ENCODE measurements at places on chromosomes 2 and 18. TPM values are rescaled to one million over a fixed set of nuclear protein-coding genes. Genes with fewer than 3 reads are reported as not detected.

- H3K4me3 ChIP-seq = no peak overlapping the region
- H3K4me1 ChIP-seq = no peaks in the 10 kb centered on the region
- no peaks in the 10 kb centered on the region for H3K27me3 ChIP-seq
- H3K36me3 ChIP-seq = peaks cover 42% of the 10 kb centered on the region
- H3K27ac ChIP-seq = no peak overlapping the region
These were observed 30.5 kb upstream of the ARMC9 start for GRCh38 chr2:231167745-231168459.

The CAPG gene
- 611 TPM for total RNA-seq

DNA sequence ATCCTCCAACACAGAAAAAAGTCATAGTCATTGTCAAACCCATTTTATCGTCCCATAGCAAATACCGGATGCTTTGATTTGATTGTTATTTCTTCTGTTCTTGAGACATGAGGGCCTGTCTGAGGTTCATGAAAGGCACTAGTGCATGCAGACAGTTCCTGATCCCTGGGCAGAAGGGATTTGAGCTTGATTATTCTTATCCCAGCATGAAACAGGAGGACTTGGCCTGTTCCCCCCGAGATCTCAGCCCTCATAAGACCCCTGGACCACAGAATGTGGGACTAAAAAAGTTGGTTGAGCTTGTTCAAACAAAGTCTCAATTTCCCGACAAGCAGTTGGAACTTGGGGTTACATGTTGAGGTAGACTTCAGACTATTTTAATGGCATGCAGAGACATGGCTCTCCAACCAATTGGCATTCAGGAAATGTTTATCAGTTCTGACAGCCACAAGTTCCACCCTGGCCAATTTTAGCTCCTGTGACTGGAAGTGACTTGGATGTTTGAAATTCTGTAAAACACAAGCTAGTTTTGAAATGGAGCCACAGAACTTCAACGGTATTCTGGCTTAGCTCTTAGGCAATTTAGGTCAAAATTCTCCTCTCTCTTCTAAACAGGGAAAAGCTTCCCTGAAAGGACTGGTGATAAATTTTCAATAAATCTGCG lies 366.9 kb upstream of the SLC14A2 start:
- H3K36me3 ChIP-seq = no peaks in the 10 kb centered on the region
- H3K27ac ChIP-seq = peak overlapping the region; percentile 81
- no peak overlapping the region for H3K4me3 ChIP-seq
- DNase-seq = no peak
- no peaks in the 10 kb centered on the region for H3K27me3 ChIP-seq

DNA sequence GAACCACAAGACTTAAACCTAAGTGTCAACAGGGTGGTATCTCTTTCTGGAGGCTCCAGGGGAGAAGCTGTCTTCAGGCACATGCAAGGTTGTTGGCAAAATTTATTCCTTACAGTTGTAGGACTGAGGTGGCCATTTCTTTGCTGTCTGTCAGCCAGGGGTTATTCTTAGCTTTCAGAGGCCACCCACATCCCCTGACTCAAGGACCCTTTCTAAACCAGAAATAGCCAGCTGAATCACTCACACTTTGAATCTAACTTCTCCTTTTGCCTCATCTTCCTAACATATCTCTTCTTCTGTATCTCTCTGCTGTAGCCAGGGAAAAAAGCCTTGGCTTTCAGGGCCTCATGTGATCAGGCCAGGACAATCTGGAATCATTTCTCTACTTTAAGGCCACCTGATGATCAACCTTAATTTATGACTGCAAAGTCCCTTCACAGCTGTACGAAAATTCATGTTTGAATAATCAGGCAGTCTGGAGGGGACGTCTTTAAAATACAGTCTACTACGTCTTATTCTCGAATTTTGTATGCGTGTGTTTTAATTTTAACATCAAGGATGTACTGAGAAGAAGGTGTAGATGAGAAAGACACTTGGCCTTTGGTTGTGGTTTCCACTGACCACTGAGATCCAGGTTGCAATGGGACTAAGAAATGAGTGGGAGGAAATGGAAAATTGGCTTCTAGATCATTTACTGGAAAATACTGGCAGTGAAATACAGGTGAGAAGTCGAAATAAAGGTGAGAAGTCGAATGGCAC lies 90.4 kb downstream of the DOCK10 start:
- no peak for DNase-seq
- no peaks in the 10 kb centered on the region for H3K27me3 ChIP-seq
- no peaks in the 10 kb centered on the region for H3K36me3 ChIP-seq
- H3K27ac ChIP-seq = no peak overlapping the region
- no peaks in the 10 kb centered on the region for H3K4me1 ChIP-seq

The CCDC74B gene
- 13.6 TPM for total RNA-seq

DNA sequence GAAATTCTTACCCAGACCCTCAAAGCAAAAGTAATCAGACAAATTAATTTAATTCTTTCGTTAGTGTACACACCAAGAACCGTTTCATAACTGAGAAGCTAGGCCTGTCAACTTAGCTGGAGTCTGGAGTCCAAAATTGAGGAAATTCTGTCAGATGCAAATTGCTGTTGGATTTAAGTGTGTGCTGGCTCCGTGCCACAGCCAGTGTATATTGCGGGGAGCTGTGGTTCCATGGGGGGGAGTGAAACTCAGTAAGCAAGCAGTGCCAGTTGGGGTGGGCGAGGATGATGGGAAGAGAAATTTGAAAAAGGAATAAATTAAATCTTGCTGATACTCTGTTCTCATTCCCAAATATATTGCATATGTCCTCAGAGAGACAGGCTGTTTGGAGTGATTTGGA lies 4.0 kb downstream of the ARPC2 start:
- no peaks in the 10 kb centered on the region for H3K27me3 ChIP-seq
- peaks cover 38% of the 10 kb centered on the region for H3K36me3 ChIP-seq
- H3K4me1 ChIP-seq = peaks cover 67% of the 10 kb centered on the region
- peak overlapping the region; percentile 10 for H3K27ac ChIP-seq
- no peak overlapping the region for H3K4me3 ChIP-seq

The UGT1A6 gene
- 0.31 TPM for total RNA-seq

DNA sequence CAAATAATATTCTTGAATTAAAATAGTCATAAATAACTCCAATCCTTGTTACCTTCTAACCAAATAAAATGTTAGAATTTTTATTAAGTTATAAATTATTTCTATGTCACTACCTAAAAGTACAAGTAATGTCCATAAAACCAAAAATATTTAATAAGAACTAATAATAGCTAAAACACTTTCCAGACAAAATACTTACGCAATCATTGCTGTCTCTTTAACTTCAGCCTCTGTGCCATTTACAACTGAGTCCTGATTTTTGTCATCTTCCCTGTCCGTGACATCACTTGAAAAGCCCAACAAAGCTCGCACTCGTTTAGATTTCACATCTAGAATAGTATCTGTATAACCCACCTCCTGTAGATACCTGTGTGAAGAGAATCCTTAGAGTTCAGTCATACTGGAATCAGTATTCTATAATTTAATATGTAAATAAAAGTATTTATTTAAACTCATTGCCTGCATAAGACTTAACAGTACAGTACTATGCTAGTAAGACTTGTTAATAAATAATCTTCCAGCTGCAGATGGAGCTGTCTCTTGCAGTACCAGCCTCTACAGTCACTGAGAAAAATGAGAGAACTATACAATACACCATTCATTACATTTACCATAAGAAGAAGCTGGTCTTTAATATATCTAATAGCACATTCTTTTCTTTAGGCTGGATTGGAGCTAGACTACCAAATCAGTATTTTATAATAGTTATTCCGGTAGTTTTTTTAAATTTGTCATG lies 63.8 kb downstream of the STRN start:
- H3K36me3 ChIP-seq = no peaks in the 10 kb centered on the region
- no peak overlapping the region for H3K4me3 ChIP-seq
- DNase-seq = no peak
- no peaks in the 10 kb centered on the region for H3K27me3 ChIP-seq

DNA sequence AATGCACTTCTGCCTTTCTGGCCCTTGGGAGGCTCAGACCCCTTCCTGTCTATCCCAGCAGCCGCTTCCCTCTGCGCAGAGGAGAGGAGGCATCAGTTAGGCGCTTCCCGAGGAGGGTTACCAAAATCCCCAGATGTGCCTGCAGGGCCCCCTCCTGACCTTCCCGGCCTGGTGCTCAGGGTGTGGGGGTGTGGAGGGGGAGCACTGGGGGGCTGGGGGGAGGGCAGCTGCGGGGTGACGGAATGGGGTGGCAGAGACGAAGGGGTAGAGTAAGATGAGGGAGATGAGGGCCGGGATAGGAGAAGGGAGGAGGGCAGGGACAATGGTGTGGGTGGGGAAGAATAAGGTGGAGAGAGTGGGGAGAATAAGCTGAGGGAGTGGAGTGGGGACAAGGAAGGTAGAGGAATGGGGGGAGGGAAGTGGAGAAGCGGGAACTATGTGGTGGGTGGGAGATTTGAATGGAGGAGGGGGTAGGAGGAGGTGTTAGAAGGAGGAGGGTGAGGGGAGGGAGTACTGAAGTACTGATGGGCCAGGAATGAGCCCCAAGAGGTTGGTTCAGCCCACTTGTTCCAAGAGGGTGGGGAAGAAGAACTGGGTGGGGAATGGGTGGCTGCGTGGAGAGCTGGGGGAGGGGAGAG lies 6.5 kb upstream of the ZAP70 start:
- no peaks in the 10 kb centered on the region for H3K4me1 ChIP-seq
- no peak for DNase-seq
- no peaks in the 10 kb centered on the region for H3K36me3 ChIP-seq
- H3K4me3 ChIP-seq = no peak overlapping the region
- H3K27me3 ChIP-seq = no peaks in the 10 kb centered on the region

DNA sequence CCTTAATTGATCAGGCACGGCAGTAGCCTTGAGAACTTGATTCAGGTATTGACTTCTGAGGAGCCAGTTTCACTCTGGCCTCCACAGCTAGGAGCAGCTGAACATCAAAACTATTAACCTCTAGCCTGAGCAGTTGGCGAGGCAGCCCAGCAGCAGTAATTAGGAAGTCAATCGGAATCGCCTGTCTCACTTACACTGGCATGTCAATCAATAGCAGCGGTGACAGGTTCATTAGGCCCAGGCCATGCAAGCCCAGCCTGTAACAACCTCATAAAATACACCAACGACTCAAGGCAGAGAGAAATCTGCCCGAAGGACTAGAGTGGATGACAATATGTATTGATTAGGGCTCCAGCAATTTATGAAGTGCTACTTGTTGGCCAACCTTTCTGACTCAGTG lies 255.4 kb upstream of the SKOR2 start:
- no peak for DNase-seq
- H3K36me3 ChIP-seq = no peaks in the 10 kb centered on the region
- no peaks in the 10 kb centered on the region for H3K27me3 ChIP-seq
- no peak overlapping the region for H3K4me3 ChIP-seq
- no peak overlapping the region for H3K27ac ChIP-seq

DNA sequence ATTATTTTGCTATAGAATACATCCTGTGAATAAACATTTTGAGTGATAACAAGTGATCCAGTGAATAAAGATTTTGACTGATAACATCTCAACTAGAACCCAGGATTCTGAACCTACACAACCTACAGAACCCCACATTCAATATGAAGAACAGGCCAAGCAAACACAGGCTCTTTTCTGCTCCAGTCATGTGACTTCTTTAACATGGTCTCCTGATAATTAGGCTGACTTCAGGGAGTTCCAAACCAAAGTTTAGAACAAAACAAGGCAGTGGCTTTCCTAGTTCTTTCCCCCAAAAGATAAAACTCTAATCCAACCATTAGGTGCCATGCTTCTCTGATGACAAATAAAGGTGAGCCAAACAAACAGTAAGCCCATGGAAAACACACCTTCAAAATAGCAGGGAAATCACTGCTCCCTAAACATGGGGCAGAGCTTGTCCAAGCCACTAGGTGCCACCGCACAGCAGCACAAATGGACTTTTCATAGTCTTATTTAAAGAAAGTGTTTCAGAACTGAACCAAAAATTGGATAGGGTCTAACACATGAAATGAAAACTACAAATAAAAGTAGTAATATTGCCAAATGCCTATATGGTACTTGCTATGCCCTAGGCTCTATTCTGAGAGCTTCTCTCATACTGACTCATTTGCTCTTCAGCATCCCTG lies 95.3 kb downstream of the EVA1A start:
- H3K36me3 ChIP-seq = no peaks in the 10 kb centered on the region
- no peak for DNase-seq

DNA sequence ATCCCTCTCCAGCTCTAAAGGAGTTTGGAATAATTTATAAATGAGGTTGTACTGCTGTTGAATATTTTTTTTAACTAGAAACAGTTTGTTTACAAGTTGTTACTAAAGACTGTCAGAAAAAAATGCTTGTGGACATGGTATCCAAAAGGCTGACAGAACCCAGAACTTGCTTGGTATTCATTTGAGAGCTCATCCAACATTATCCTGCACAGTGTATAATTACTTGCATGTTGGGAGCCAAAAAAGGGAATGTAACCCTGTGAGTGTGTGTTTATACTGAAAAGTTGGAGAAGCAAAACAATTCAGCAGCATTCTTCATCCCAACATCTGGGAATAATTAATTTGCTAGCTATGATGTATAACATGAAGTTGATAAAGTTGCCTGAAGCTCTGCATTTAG lies 42.1 kb upstream of the EHBP1 start:
- no peak overlapping the region for H3K27ac ChIP-seq
- H3K27me3 ChIP-seq = no peaks in the 10 kb centered on the region
- H3K4me3 ChIP-seq = no peak overlapping the region

DNA sequence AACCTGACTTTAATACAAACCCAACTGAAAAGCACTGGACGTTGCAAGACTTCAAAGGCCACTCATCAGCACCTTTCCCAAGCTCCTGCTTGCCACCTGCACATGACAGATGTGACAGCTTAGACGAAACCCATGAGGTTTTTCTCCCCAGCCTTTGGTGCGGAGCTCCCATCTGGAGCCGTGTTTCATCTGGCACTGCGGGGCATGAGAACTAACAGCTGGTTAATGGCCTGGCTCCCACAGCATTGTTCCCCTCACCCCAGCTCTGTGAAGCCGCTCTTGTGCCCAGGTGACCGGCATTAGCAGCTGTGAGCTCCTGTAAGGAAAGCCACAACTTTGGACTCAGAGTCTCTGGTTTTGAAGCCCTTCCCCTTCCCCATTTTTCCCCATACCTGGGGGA lies 50.9 kb downstream of the GALR1 start:
- no peak for DNase-seq
- H3K36me3 ChIP-seq = no peaks in the 10 kb centered on the region
- H3K27ac ChIP-seq = no peak overlapping the region

- H3K36me3 ChIP-seq = no peaks in the 10 kb centered on the region
- DNase-seq = no peak
- no peaks in the 10 kb centered on the region for H3K4me1 ChIP-seq
- no peaks in the 10 kb centered on the region for H3K27me3 ChIP-seq
- H3K4me3 ChIP-seq = no peak overlapping the region
These were observed 70.9 kb downstream of the MTCL1 start for GRCh38 chr18:8776013-8776943.

GRCh38 chr2:205464681-205465080 lies 217.6 kb upstream of the NRP2 start:
- no peaks in the 10 kb centered on the region for H3K4me1 ChIP-seq
- H3K4me3 ChIP-seq = no peak overlapping the region
- DNase-seq = no peak
- no peaks in the 10 kb centered on the region for H3K27me3 ChIP-seq

The PLEKHA3 gene
- 28.2 TPM for total RNA-seq

The CCDC102B gene
- 6.2 TPM for total RNA-seq

The PCARE gene
- 0.43 TPM for total RNA-seq

GRCh38 chr18:39168723-39169122 lies 1603.1 kb upstream of the CELF4 start:
- DNase-seq = no peak
- no peaks in the 10 kb centered on the region for H3K4me1 ChIP-seq
- no peaks in the 10 kb centered on the region for H3K36me3 ChIP-seq
- no peak overlapping the region for H3K27ac ChIP-seq

GRCh38 chr2:130318906-130319305 lies 23.8 kb upstream of the IMP4 start:
- H3K4me3 ChIP-seq = no peak overlapping the region
- no peaks in the 10 kb centered on the region for H3K36me3 ChIP-seq
- H3K4me1 ChIP-seq = no peaks in the 10 kb centered on the region
- no peak overlapping the region for H3K27ac ChIP-seq
- no peaks in the 10 kb centered on the region for H3K27me3 ChIP-seq
- DNase-seq = no peak
